Activated naive CD4-positive, alpha-beta T cell treated with anti-CD3 and anti-CD28 coated beads for 36 hours (primary cell): ENCODE measurements at places on chromosomes 2 and 18. TPM values are rescaled to one million over a fixed set of nuclear protein-coding genes. Genes with fewer than 3 reads are reported as not detected.

The HOXD13 gene
- total RNA-seq, result not detected

DNA sequence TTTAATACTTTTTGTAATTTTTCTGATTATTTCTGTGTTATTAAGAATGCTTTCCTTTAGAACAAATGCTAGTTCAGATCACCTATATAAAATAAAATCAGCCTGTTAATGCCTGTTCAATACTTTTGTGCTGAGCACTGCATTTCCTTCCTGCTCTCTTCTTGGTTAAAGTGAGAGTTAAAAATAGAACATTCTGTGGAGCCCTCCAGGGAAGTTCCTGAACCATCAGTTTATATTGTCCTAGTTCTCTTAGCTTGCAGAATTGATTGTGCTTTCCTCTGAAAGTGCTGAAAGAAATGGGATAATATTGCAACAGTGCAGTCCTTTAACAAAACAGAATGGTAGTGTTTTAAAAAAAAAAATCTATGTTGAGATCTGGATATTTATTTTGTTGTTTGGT is 74.6 kb upstream of the UBXN4 start:
- no peak overlapping the region for H3K27ac ChIP-seq
- DNase-seq, result no peak
- peaks cover 19% of the 10 kb centered on the region for H3K36me3 ChIP-seq
- no peaks in the 10 kb centered on the region for H3K27me3 ChIP-seq
- peaks cover 22% of the 10 kb centered on the region for H3K4me1 ChIP-seq

DNA sequence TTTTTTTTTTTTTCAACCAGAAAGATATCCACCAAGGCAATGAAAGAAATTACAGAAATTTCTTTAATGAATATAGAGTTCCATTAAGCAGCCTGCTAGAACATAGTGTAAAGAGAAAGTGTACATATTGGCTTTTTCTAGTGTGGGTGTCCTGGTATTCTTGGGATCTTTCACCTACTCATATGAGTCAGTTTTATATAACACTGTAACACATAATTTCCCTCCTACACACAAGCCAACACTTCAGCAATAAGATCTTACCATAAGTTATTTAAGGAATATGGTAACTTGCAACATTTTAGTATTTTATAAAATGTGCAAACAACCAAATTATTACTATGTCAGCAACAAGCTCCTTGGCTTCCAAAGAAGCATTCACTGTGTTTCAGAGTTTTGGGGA is 59.9 kb downstream of the ZRANB3 start:
- peaks cover 2% of the 10 kb centered on the region for H3K4me1 ChIP-seq
- DNase-seq, result no peak
- H3K27me3 ChIP-seq, result no peaks in the 10 kb centered on the region
- no peaks in the 10 kb centered on the region for H3K36me3 ChIP-seq
- no peak overlapping the region for H3K27ac ChIP-seq

DNA sequence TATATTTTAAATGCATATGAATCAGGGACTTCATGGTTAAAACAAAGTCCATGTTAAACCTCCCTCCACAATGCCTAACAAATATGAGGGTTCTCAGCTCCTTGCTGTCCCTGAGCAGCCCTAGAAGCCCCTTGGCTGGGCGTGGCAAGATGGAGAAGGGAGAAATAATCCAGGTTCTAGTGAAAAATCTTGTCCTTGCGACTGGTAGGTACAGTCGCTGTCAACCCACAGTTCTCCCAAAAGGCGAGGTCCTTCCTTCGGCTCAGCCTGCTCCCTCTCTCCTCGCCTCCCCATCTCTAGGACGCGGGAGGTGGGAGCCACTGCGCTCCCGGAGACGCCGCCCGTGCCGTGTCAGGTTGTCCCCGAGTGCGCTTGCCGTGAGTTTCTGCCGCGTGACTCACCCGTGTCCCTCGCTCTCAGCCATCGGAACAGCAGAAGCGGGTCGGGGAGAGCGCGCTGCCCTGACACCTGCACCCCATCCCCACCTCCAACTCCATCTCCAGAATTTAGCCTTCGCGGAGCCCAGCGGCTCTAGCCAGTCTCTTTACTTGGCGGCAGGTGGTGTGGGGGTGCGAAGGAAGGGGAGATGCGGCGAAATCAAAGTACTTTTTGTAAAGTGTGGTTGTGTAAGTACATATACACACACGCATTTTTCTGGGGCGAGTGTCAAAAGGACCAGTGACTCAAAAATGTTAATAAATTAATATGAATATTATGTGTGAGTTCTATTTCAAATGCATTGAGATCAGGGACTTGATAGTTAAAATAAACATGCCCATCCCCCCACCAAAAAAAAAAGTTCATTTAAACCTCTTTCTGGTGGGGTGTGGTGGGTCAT is 65.1 kb upstream of the TMEM17 start:
- H3K4me3 ChIP-seq, result no peak overlapping the region
- peaks cover 2% of the 10 kb centered on the region for H3K4me1 ChIP-seq
- peaks cover 36% of the 10 kb centered on the region for H3K27me3 ChIP-seq

- DNase-seq, result no peak
- H3K36me3 ChIP-seq, result no peaks in the 10 kb centered on the region
- H3K27ac ChIP-seq, result no peak overlapping the region
- H3K4me3 ChIP-seq, result no peak overlapping the region
- peaks cover 11% of the 10 kb centered on the region for H3K4me1 ChIP-seq
These were observed 3.6 kb downstream of the CHN1 start for GRCh38 chr2:175001566-175001965.

DNA sequence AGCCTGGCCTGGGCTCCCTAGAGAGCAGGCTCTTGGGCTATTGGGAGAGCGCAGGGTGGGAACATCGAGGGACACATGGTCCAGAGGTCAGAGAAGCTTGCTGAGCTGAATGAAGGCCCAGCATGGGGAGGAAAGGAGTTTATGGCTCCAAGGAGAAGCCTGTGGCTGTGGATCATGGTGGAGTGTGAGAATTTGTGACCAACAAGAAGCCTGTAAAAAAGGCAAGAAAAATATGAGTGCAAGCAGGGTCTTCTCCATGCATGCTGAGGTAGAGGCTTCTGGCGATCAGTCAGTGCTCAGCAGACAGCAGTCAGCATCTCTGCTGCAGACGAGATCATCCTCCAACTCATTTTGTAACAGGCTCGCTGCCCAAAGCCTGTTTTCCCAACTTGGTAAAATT is 1.3 kb upstream of the SCYGR3 start:
- H3K27me3 ChIP-seq, result peaks cover 12% of the 10 kb centered on the region
- no peak overlapping the region for H3K27ac ChIP-seq
- no peak overlapping the region for H3K4me3 ChIP-seq
- H3K4me1 ChIP-seq, result no peaks in the 10 kb centered on the region
- no peak for DNase-seq
- H3K36me3 ChIP-seq, result no peaks in the 10 kb centered on the region

- no peak for DNase-seq
- no peak overlapping the region for H3K27ac ChIP-seq
- H3K4me3 ChIP-seq, result no peak overlapping the region
- no peaks in the 10 kb centered on the region for H3K4me1 ChIP-seq
- H3K27me3 ChIP-seq, result no peaks in the 10 kb centered on the region
These were observed 112.9 kb upstream of the TTC27 start for GRCh38 chr2:32514946-32515345.

GRCh38 chr2:76563730-76564129 is 853.0 kb upstream of the GCFC2 start:
- no peaks in the 10 kb centered on the region for H3K27me3 ChIP-seq
- H3K36me3 ChIP-seq, result no peaks in the 10 kb centered on the region
- H3K27ac ChIP-seq, result no peak overlapping the region
- H3K4me3 ChIP-seq, result no peak overlapping the region
- no peaks in the 10 kb centered on the region for H3K4me1 ChIP-seq
- DNase-seq, result no peak

GRCh38 chr18:60067426-60068210 is 167.8 kb downstream of the PMAIP1 start:
- no peaks in the 10 kb centered on the region for H3K36me3 ChIP-seq
- no peak overlapping the region for H3K27ac ChIP-seq
- H3K4me1 ChIP-seq, result no peaks in the 10 kb centered on the region
- DNase-seq, result no peak
- H3K4me3 ChIP-seq, result no peak overlapping the region
